ENCODE measurements at places on chromosomes 16 and 17. TPM values are rescaled to one million over a fixed set of nuclear protein-coding genes. Genes with fewer than 3 reads are reported as not detected.
A peak's percentile ranks its signal among the peaks of the same experiment; 100 is the strongest.

Gene CX3CL1
- 12.1 TPM for total RNA-seq

- peak; percentile 53 for DNase-seq
- H3K27me3 ChIP-seq = no peaks in the 10 kb centered on the region
- no peak overlapping the region for H3K27ac ChIP-seq
- no peaks in the 10 kb centered on the region for H3K4me1 ChIP-seq
- no peaks in the 10 kb centered on the region for H3K36me3 ChIP-seq
- H3K4me3 ChIP-seq = no peak overlapping the region
Measured at GRCh38 chr17:21263376-21263775, 10.2 kb upstream of the NATD1 start.

Gene FZD2
- 95.7 TPM for total RNA-seq

DNA sequence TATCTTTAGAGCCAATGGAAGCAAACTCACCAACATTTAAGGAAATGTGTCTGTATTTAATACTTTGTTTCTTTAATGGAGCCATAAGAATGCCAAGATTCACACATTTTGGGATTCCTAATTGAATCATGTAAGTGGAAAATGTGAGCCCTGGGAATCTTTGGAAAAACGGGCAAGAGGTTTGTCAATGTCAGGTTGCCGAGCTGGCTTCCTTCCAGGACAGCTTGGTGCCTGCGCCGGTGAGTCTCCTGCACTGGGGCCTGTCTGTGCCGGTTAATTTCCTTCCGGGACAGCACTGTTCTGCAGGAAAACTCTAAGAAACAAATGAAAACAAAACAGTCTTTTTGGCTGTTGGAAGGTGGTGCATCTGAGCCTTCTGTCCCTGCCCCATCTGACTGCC, 210.6 kb downstream of the HAPSTR1 start:
- DNase-seq = no peak
- H3K4me3 ChIP-seq = no peak overlapping the region
- H3K4me1 ChIP-seq = no peaks in the 10 kb centered on the region
- H3K27ac ChIP-seq = no peak overlapping the region
- H3K27me3 ChIP-seq = no peaks in the 10 kb centered on the region
- H3K36me3 ChIP-seq = no peaks in the 10 kb centered on the region

- no peaks in the 10 kb centered on the region for H3K36me3 ChIP-seq
- no peak overlapping the region for H3K27ac ChIP-seq
- DNase-seq = no peak
- H3K4me3 ChIP-seq = no peak overlapping the region
Measured at GRCh38 chr17:31915456-31916100, 14.1 kb upstream of the UTP6 start.

DNA sequence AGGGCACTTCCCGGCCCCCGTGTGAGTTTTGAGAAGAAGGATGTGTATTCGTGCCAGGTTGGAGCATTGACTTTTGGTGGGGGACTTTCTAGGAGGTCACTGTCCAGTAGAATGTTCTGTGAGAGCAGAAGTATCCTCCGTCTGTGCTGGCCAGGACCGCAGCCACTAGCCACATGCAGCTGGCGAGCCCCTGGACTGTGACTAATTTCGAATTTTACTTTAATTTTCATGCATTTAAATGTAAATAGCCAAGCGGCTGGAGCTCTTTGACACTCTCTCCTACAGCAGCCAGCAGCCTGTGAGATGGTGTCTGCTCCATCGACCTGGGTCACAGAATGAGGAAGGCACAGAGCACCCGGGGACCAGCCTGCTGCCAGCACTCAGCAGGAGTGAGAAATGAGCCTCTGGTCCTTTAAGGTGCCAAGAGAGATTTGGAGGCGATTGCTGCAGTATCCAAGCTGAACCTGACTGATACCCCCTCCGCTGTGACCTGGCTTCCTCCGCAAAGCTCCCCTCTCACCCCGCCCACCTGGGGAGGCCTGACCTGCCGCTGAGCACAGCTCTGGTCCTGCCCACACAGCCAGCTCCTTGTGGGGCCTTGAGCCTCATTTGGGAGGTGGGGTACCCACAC, 7.8 kb downstream of the ATP2A3 start:
- no peaks in the 10 kb centered on the region for H3K36me3 ChIP-seq
- H3K27me3 ChIP-seq = no peaks in the 10 kb centered on the region
- H3K4me1 ChIP-seq = peaks cover 8% of the 10 kb centered on the region
- H3K4me3 ChIP-seq = no peak overlapping the region

All from astrocyte (in vitro differentiated cells and primary cell).